T-helper 9 cell (primary cell): ENCODE measurements at places on chromosomes 11 and 22.
A peak's percentile ranks its signal among the peaks of the same experiment; 100 is the strongest.

DNA sequence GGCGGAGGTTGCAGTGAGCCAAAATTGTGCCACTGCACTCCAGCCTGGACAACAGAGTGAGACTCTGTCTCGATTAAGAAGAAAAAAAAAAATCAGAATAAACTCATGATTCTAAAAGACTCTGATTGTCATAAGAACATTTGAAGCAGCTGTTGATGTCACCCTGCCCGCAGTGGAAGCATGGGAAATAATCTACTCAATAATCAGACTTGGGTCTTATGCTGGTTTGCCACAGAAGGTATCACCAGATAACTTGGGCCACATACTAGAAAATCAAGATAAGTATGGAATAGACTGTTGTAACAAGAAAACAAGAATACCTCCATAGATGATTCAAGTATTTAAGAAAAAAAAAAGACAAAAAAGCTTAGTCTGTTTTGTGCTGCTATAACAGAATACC lies 8.2 kb downstream of the CAVIN3 start:
- DNase-seq = no peak

GRCh38 chr22:24289114-24289513 lies 18.5 kb downstream of the SPECC1L start:
- DNase-seq = no peak

- no peak for DNase-seq
These were observed 124.8 kb downstream of the ATG16L2 start for GRCh38 chr11:72939031-72939430.

GRCh38 chr11:120021391-120021953 lies 116.4 kb downstream of the TRIM29 start:
- DNase-seq = no peak

DNA sequence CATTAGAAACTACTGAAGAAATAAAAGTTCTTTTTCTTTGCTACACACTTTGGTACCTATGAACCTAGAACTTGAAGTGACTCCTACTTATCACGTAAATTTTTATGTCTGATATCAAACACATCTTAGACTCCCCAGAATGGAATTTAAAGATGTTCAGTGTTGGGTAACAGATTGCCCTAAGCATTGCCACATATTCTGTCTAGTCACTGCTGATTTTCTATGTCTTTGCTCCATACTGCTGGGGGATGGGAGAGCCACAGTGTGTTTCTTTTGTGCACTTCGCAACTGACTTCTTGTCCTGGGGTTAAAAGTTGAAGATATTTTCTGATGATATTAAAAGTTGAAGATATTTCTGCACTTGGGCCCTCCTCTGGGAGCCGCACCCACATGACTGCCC lies 19.4 kb upstream of the MYO18B start:
- DNase-seq = no peak

- DNase-seq = no peak
These were observed 18.8 kb downstream of the PPFIBP2 start for GRCh38 chr11:7532405-7533145.

GRCh38 chr11:10602945-10603344 lies 34.5 kb upstream of the LYVE1 start:
- DNase-seq = no peak

- no peak for DNase-seq
These were observed 24.1 kb upstream of the WNT7B start for GRCh38 chr22:46001046-46001425.

DNA sequence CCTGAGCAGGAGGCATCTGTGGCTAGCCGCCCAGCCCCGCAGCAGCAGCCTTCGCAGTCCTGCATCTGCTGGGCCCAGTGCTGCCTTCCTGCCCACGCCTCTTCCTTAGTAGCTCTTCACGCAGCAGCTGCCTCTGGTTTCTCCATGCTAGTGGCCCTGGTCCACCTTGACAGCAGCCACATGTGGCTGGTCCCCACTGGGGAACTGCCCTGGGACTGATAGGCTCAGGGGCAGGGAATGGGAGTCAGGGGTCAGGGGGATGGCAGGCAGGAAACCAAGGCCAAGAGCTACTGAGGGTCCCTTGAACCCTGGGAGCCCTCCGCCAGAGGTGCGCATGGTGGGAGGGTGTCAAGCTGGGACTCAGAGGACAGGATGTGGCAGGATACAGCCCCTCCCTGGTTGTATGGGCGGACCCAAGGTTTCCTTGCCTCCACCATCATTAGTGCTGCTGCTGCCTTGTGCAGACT lies 99.4 kb upstream of the PITPNB start:
- DNase-seq = no peak

- DNase-seq = no peak
These were observed 817.4 kb downstream of the BRD1 start for GRCh38 chr22:49010070-49010863.

GRCh38 chr11:106216281-106216680 lies 138.8 kb downstream of the AASDHPPT start:
- DNase-seq = no peak

DNA sequence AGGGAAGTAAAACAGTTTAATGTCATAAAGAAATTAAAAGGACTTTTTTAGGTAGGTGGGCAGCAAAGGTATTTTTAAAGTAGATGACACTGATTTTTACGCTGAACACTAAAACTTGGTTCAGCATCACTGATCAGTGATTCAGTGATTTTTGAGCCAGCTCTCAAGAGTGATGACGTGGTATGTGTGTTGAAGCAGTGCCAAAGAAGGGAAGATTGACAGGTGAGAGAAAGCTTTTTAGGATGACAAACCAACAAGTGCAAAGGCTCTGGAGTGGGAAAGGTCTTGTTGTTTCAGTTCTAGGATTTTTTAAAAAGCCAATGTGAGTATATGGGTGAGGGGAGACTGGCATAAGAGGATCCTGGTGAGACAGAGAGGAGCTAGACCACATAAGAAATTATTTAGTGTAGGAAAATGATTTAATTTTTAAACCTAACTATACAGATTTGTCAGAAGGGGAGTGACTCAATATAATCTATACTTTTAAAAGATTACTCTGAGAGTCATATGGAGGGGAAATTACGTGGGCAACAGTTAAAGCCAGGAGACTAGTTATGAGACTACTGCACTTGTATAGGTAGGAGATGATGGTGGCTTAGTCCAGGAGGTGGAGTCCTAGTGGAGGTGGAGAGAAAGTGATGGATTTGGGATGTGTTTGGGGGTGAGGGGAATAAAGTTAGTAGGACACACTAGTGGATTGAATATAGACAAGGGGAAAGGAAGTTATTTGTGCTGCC lies 17.6 kb upstream of the CALCB start:
- DNase-seq = no peak

GRCh38 chr11:64305691-64306562 lies 603 bp downstream of the ESRRA start:
- peak; percentile 50 for DNase-seq

GRCh38 chr22:21797444-21798221 lies 62.0 kb upstream of the YPEL1 start:
- DNase-seq = no peak

DNA sequence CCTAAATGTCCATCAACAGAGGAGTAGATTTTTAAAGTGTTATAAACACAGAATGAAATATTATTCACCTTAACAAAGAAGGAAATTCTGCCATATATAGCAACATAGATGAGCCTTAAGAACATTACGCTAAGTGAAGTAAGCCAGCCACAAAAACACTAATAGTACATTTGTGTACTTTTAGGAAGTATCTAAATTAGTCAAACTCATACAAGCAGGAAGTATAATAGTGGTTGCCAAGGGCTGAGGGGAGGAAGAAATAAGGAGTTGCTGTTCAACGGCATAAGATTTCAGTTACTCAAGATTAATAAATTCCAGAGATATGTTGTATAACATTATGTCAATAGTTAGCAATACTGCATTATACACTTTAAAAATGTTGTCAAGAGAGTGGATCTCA lies 181.7 kb upstream of the ZC3H12C start:
- no peak for DNase-seq

- DNase-seq = no peak
These were observed 4.9 kb upstream of the LARGE1 start for GRCh38 chr22:33925194-33925593.

DNA sequence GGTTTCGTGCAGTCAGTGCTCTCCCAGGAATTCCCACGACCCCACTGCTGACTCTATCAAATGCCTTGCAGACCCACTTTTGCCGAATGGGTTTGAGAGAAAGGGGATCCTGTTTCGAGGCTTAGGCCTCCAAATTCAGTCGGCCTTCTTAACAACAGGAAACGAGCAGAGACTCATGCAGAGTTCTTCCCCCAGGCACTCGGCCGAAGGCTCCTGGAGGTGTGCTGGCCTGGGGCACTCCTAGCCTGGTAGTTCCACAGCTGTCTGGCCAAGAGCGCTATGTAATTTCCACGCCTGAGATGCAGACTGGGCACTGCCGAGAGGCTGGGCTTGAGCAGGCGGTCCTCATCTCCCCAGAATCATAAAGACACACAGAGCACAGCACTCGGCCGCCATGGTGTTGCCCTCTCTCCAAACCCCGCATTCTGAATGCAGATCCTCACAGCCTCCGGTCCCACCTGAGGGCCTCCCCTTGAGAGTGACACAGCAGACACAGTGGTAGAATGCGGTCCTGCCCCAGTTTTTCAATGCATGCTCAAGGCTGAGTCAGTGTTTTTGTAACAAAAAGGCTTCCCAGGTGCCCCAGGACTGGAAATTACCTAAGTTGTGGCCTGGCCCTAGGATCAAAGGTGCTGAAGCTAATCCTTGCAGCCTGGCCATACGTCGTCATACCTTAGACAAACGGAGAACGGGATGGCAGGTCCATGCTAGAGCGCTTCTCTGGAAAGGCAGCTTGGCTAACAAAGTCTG lies 30.2 kb upstream of the BID start:
- no peak for DNase-seq

GRCh38 chr11:47714554-47715081 lies 551 bp downstream of the AGBL2 start:
- no peak for DNase-seq

DNA sequence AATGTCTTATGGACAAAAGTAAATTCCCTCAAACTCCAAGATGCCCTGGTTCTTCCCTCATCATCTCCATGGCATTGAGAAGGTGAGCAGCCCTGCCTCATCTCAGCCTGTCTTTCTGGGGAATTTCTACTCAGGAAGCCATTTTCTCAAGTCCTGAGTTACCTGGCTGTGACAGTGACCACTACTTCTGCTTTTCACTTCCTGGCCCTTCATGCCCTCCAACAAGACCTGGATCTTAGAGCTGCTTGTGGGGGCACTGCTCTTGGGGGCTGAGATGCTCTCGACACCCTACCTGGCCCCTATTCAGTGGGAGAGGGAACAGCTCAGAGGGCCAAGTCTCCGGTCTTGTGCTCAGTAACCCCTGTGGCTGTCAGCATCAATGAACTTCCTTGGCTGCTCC lies 5.5 kb upstream of the IGSF22 start:
- DNase-seq = no peak

- DNase-seq = peak; percentile 32
These were observed 1.3 kb upstream of the PATZ1 start for GRCh38 chr22:31347251-31348008.

DNA sequence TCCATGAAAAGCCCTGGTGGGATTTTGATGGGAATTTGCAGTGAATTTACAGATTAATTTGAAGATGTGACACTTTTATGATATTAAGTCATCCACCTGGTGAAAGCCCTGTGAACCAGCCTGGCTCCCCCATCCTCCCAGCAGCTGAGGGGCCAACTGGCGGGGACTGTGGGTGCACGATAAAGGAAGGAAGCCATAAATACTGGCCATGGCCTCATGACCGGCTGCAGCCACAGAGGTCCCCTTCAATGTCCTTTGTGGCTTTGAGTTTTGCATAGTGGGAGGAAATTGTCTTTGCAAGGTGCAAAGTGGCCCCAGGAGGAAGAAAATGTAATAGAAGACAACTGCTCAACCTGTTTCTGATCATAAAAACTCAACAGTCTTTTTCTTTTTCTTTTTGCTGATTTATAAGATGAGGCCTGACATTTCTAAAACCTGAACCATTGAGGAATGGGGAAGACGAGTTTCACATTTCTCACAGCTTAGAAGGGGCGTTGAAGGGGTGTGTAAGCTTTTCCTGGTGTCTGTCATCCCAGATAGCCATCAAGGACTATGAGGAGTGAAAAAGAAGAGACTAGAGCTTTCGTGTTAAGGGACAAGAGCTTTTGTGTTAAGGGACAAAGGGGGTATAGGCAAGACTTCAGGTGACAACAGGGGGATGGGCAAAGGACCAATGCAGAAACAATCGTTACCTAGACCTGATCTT lies 6.3 kb upstream of the NDUFV1 start:
- DNase-seq = no peak

GRCh38 chr11:59145534-59145933 lies 2.9 kb downstream of the FAM111A start:
- DNase-seq = no peak

DNA sequence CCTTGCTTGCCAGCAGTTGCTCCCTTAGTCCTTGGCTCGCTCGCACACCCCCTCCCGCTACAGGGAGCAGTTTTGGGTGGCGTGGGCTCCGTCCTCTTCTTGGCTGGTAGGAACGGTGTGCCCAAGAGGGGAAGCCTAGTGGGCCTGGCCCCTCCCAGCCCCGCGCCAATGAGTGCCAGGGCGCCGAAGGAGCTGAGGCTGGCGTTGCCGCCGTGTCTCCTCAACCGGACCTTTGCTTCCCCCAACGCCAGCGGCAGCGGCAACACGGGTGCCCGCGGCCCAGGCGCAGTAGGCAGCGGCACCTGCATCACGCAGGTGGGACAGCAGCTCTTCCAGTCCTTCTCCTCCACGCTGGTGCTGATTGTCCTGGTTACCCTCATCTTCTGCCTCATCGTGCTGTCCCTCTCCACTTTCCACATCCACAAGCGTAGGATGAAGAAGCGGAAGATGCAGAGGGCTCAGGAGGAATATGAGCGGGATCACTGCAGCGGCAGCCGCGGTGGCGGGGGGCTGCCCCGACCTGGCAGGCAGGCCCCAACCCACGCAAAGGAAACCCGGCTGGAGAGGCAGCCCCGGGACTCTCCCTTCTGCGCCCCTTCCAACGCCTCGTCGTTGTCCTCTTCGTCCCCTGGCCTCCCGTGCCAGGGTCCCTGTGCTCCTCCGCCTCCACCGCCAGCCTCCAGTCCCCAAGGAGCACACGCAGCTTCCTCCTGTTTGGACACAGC lies 1.6 kb downstream of the C11orf87 start:
- DNase-seq = no peak

- DNase-seq = no peak
These were observed 26.3 kb downstream of the RTN4R start for GRCh38 chr22:20241579-20242392.

DNA sequence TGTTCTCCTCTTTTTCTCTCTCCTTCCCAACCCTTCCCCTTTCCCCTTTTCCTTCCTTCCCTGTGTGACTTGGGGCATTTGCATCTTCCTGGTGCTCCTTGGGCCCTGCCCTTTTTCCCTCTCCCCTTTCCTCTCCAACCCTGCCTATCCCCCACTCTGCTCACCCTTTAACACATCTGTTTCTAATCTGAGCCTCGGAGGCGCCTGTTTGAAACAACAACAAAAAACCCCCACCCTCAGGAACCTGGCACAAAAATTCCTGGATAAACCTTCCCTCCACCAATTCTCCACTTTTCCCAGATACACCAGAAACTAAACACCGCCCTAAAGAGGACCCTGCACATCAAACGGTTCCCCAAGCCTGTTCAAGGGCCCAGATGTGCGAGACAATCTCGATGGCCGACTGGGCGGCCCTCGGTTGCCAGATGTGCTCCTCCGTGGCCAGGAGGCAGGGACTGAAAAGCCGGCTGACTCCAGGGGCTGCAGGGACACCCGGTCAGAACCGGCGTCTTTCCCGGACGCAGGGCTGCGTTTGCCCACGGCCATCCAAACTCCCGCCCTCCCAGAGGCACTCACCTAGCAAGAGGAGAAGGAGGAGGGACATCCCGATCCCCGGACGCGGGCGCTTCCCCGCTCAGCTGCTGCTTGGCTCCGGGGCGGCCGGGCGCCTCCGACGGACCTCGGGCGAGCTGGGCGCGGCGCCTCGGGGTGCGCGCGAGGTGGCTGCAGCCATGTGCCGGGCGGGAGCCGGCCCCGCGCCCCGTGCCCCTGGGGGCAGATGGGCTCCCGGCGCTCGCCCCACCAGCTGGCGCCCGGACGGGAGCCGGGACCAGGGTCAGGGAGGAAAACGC lies 486 bp downstream of the CLMP start:
- DNase-seq = no peak
